ENCODE measurements at places on chromosomes 3 and 15. TPM values are rescaled to one million over a fixed set of nuclear protein-coding genes. Genes with fewer than 3 reads are reported as not detected.

ANKUB1 gene
- total RNA-seq, result not detected

PPP2R3A gene
- total RNA-seq, result 7.4 TPM

CSPG5 gene
- 5.4 TPM for total RNA-seq

PP2D1 gene
- total RNA-seq, result not detected

RPUSD2 gene
- total RNA-seq, result 6.4 TPM

RTP3 gene
- total RNA-seq, result not detected

SLC12A1 gene
- not detected for total RNA-seq

FOXL2NB gene
- not detected for total RNA-seq

ACKR4 gene
- total RNA-seq, result 8.0 TPM

NR2E3 gene
- total RNA-seq, result 0.26 TPM

CCDC50 gene
- total RNA-seq, result 73.2 TPM

SELENOT gene
- total RNA-seq, result 118 TPM

DGKG gene
- 4.7 TPM for total RNA-seq

CDCP1 gene
- total RNA-seq, result 19.1 TPM

INTS14 gene
- total RNA-seq, result 32.0 TPM

NBEAL2 gene
- 116 TPM for total RNA-seq

PIGZ gene
- 3.6 TPM for total RNA-seq

ABHD2 gene
- total RNA-seq, result 182 TPM

EHD4 gene
- 39.5 TPM for total RNA-seq

KCNMB3 gene
- 2.5 TPM for total RNA-seq

DUOXA1 gene
- total RNA-seq, result 138 TPM

SAMD7 gene
- total RNA-seq, result not detected

TTLL3 gene
- total RNA-seq, result 37.3 TPM

BRPF1 gene
- total RNA-seq, result 23.7 TPM

SERPINI2 gene
- not detected for total RNA-seq

RYK gene
- 56.6 TPM for total RNA-seq

EPM2AIP1 gene
- total RNA-seq, result 20.1 TPM

IGF1R gene
- 40.0 TPM for total RNA-seq

CYP8B1 gene
- total RNA-seq, result not detected

NPAP1 gene
- total RNA-seq, result 0.17 TPM

CLDN18 gene
- total RNA-seq, result 197 TPM

MELTF gene
- total RNA-seq, result 2.3 TPM

DALRD3 gene
- total RNA-seq, result 19.0 TPM

NR2F2 gene
- total RNA-seq, result 88.1 TPM

NEK10 gene
- total RNA-seq, result 0.49 TPM

RARRES1 gene
- 41.5 TPM for total RNA-seq

KBTBD13 gene
- not detected for total RNA-seq

TM4SF18 gene
- 13.4 TPM for total RNA-seq

PLXND1 gene
- 284 TPM for total RNA-seq

GOLGA8T gene
- total RNA-seq, result 0.20 TPM

MCF2L2 gene
- total RNA-seq, result 1.2 TPM

ZNF80 gene
- not detected for total RNA-seq

ARNT2 gene
- total RNA-seq, result 12.9 TPM

CACNA2D2 gene
- 119 TPM for total RNA-seq

CPNE4 gene
- 0.26 TPM for total RNA-seq

AADACL2 gene
- total RNA-seq, result not detected

All from upper lobe of right lung (tissue), 1 donor.